HT1080 (cell line): ENCODE measurements at places on chromosomes 4 and X. TPM values are rescaled to one million over a fixed set of nuclear protein-coding genes. Genes with fewer than 3 reads are reported as not detected.

HSD17B11 gene
- total RNA-seq, result 10.9 and 13.6 TPM in 2 replicates

ZC4H2 gene
- total RNA-seq, result 8.3 and 9.6 TPM in 2 replicates

CT47B1 gene
- not detected in 2 replicates for total RNA-seq

FGFBP2 gene
- total RNA-seq, result not detected in 2 replicates

GAB1 gene
- total RNA-seq, result 6.3 and 9.8 TPM in 2 replicates

GLRA2 gene
- not detected in 2 replicates for total RNA-seq

MAGEA2B gene
- total RNA-seq, result 18.4 and 30.0 TPM in 2 replicates

SPANXN4 gene
- 0.18 TPM in 1 of 2 replicates, not detected in the other for total RNA-seq

PAK3 gene
- total RNA-seq, result 0.03 TPM in 1 of 2 replicates, not detected in the other

F8A3 gene
- 0.06 and 1.6 TPM in 2 replicates for total RNA-seq

SH3TC1 gene
- 3.6 and 5.3 TPM in 2 replicates for total RNA-seq

CSN1S1 gene
- not detected in 2 replicates for total RNA-seq

SOWAHB gene
- total RNA-seq, result 0.03 TPM in 1 of 2 replicates, not detected in the other

ADH1A gene
- total RNA-seq, result not detected in 2 replicates

PRDM8 gene
- total RNA-seq, result 15.0 and 18.6 TPM in 2 replicates

SYP gene
- total RNA-seq, result 0.23 and 0.70 TPM in 2 replicates

PABPC5 gene
- not detected in 2 replicates for total RNA-seq

PLAC1 gene
- 0.57 and 2.1 TPM in 2 replicates for total RNA-seq

CLIC2 gene
- 0.16 and 0.60 TPM in 2 replicates for total RNA-seq

DMP1 gene
- not detected in 2 replicates for total RNA-seq

ALPK1 gene
- 3.7 and 5.1 TPM in 2 replicates for total RNA-seq

MGARP gene
- 0.07 TPM in 1 of 2 replicates, not detected in the other for total RNA-seq

HPGDS gene
- total RNA-seq, result not detected in 2 replicates

RBM47 gene
- 1.2 and 1.5 TPM in 2 replicates for total RNA-seq

EDA gene
- 2.0 and 2.4 TPM in 2 replicates for total RNA-seq

PRRG1 gene
- total RNA-seq, result 9.9 and 13.7 TPM in 2 replicates

TMEM35A gene
- total RNA-seq, result 0.16 TPM in 1 of 2 replicates, not detected in the other

KLHL8 gene
- 7.8 and 13.1 TPM in 2 replicates for total RNA-seq

TMEM154 gene
- 10.0 and 16.3 TPM in 2 replicates for total RNA-seq
